ENCODE measurements at places on chromosomes 7 and 10. TPM values are rescaled to one million over a fixed set of nuclear protein-coding genes. Genes with fewer than 3 reads are reported as not detected.

DNA sequence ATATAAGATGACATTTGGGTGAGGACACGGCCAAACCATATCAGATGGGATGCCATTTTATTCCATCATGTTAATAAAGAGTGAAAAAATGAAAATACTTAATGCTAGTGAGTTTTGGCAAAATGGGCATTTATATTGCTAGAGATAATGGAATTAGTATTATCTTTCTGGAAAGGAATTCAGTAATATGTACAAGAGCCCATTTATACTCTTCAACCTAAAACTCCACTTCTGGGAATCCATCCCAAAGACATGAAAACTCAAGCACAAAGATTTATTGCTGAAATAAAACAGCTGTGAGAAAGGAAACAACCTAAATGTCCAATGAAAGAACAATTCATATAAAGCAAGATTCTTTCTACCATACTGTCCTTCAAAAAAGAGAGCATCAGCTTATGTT, 96.0 kb upstream of the TMEM168 start:
- no peak overlapping the region for H3K4me3 ChIP-seq
- peaks cover 21% of the 10 kb centered on the region for H3K36me3 ChIP-seq
- DNase-seq = no peak
- no peaks in the 10 kb centered on the region for H3K27me3 ChIP-seq
- no peak overlapping the region for H3K27ac ChIP-seq
- H3K4me1 ChIP-seq = peaks cover 9% of the 10 kb centered on the region

DNA sequence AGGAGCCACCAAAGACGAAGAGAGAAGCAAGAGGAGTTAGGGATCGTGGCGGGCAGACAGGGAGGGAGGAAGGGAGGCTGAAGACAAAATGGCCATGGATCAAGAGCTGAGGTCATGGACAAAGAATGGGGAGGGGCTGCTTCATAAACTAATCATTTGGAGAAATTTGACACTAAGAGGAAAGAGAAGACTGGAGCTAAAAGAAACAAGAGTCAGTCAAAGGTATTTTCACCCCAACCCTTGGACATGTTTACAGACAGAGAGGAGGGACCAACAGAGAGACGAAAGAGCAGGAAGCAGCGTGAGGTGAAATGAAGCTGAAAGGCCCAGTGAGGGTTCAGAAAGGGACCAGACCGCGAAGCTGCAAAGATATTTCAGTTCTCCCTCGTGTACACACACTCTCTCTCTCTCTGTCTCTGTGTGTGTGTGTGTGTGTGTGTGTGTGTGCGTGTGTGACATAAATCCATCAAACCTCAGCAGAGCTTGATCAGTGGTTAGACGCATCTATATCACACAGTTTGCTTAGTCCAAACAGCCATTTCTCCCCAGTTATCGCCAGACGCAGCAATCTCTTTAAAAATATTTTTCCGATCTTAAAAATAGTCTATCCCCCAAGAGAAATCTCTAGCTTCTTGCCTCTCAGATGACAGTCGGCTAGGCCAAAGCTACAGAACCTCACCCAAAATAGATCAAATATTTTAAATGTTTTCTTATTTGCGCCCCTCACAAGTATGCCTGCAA, 12.5 kb upstream of the CALD1 start:
- H3K36me3 ChIP-seq = no peaks in the 10 kb centered on the region
- H3K4me3 ChIP-seq = no peak overlapping the region
- H3K4me1 ChIP-seq = no peaks in the 10 kb centered on the region
- H3K27me3 ChIP-seq = no peaks in the 10 kb centered on the region
- DNase-seq = no peak
- no peak overlapping the region for H3K27ac ChIP-seq

DNA sequence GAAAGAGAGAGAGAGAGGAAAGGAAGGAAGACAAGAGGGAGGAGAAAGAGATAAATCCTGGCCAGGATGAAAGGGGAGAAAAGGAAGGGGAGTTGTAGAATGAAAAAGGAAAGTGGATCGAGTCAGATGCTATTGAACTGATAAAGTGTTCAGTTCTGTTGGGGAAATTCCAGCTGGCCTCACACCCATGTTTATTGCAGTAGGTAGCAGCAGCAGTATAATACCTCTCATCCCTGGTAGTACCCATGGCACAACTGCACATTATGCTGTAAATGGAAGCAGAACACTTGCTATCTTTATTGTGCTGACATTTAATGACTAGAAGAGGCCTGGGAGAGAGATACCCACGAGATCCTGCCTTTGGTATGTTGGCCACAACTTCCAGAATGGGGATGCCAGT, 178.1 kb downstream of the EVX1 start:
- H3K27ac ChIP-seq = no peak overlapping the region
- H3K36me3 ChIP-seq = no peaks in the 10 kb centered on the region
- no peak overlapping the region for H3K4me3 ChIP-seq
- H3K27me3 ChIP-seq = peaks cover 14% of the 10 kb centered on the region

Gene ATOH7
- total RNA-seq = not detected

Data from activated naive CD8-positive, alpha-beta T cell treated with anti-CD3 and anti-CD28 coated beads for 36 hours (primary cell).